ENCODE measurements at places on chromosomes 2 and 18. TPM values are rescaled to one million over a fixed set of nuclear protein-coding genes. Genes with fewer than 3 reads are reported as not detected.

The DNAH7 gene
- total RNA-seq: under 0.01 TPM

The ASXL2 gene
- 6.1 TPM for total RNA-seq

The SNTG2 gene
- total RNA-seq: not detected

The GAREM1 gene
- total RNA-seq: 2.2 TPM

The DES gene
- total RNA-seq: 5.0 TPM

The PKDCC gene
- total RNA-seq: 52.9 TPM

The LCT gene
- total RNA-seq: not detected

All from bronchus fibroblast of lung (primary cell).